ENCODE measurements at places on chromosomes 4 and X.
A peak's percentile ranks its signal among the peaks of the same experiment; 100 is the strongest.

GRCh38 chr4:83025563-83025962 is 9.4 kb upstream of the COPS4 start:
- no peak for DNase-seq

- DNase-seq, result no peak
Observed at GRCh38 chrX:150719621-150720020, 26.4 kb downstream of the MTMR1 start.

- DNase-seq, result no peak
Observed at GRCh38 chr4:48432017-48432416, 51.1 kb upstream of the SLC10A4 start.

DNA sequence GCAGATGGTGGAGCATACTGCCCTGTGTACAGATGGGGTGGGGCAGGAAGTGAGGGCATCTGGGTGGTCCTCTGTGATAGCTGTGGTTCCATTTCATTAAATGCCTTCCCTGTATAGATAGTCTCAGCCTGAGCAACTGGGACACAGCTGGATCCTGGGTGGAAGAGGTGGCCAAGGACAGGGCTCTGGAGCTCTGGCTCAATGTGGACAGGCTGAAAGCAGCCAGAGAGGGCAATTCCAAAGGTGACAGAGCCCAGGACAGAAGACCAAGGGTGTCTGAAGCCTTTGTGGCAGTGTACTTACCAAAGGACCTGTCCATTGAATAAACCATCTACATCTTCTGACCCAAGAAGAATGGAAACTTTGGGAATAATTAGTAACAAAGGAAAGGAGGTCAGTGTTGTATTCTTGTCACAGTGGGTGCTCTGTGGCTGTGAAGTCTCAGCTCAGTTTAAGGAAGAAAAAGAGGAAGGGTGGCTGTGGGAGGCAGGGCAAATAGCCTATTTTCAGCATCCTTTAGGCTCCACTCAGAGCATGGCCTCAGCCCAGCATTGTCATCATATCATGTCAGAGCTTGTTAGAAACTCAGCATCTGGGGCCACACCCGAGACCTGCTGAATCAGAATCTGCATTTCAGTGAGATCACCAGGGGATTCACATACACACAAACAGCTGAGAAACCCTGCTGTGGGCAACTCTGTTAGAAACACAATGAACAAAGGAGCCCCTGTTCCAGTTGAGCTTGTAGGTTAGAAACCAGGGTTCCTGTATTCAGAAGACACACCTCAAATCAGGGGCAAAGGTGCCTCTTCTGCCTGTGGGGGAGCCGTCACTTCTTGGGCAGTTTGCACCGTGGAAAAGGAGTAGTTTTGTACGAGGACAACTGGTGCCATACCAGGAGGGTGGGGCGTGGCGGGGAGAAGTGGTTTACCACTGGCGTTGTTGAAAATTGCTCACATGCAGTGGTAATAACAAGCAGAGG is 168.6 kb downstream of the PTTG2 start:
- DNase-seq, result peak; percentile 51

GRCh38 chr4:81930506-81931238 is 443.1 kb downstream of the HNRNPD start:
- no peak for DNase-seq

- no peak for DNase-seq
Observed at GRCh38 chrX:46860557-46860956, 23.7 kb downstream of the RP2 start.

DNA sequence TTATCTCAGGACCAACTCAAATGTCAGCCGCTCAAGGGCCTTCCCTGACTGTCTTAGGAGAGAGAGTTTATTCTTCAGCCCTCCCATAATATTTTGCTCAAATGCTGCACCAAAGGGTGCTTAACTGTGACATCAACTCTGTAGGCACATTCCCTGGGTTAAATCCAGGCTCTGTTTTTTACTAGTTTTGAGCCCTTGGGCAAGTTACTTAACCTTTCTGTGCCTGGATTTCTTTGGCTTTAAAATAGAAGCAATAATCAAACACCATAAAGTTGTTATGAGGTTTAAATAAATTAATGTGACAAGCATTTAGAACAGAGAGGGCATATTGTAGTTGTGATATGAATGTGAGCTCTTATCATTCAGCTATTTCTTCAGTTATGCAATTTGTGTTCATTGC is 54.2 kb upstream of the LIMCH1 start:
- no peak for DNase-seq

DNA sequence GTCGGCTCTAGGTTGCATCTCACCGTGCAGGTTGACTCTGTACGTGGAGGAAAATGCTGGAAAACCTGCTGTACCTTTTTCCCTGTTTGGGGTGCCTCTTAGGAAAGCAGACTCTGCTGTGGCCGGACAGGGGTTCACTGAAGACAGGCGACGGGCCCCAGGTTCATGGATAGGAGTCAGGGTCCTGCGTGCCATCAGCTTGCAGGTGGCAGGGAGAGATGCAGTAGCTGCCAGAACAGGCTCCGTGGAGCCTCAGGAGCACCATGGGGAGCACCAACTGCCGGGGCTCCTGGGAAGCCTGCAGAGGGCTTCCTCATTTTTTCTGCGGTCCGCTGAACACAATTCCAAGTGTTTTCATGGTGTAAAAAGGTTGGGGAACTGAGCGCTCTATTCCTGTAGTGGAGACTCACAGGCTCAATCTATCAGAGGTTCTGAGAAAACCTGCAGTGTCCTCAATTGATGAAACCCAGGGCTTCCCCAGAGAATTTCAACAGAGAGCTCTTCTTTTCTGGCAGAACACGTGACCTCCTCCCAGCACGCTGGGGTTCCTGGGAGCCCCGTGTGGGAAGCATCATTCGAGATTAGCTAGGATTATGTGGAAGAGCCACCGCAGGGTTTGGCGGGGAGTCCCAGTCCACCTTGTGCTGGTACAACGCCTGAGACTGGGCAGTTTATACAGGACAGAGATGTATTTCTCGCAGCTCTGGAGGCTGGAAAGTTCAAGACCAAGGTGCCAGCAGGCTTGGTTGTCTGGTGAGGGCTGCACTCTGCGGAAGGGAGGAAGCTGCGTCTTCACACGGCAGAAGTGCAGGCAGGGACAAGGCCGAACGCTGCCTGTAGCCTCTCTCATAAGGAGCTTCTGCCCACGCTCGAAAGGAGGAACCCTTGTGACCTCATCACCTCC is 1.6 kb downstream of the HTRA3 start:
- no peak for DNase-seq

DNA sequence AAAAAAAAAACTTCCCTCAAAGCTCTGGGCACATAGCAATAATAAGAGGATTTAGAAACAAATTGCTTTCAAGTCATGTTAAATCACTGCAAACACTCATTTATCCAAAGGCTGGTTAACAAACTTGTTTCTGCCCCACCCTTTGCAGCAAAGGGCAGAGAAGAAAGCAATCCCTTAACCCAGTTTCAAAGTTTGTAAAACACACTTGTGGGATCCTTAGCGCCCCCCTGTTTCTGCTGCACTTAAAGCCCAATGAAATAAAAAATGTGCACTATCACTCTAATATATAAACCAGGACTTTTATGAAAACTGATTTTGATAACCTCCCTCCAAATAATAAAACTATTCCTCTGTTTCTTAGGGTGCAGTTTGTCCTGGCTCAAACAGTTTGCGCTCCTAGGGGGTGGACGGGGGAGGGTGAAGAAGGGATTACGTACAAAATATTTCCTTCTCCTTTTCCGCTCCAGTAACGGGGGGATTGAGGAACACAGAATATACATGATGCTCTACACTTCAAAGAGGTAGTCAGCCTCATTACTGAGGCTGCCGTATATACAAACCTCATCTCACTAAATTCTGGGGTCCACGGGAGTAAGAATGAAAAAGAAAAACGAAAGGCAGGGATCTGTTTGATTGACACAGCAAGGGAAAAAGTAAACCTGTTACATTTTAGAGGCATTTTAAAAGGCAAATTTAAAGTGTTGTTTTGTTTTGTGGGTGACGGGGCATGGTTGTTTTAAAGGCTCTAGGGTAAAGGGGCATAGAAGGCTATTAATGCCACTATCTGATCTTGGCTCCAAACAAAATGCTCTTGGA is 3.1 kb upstream of the PCDH10 start:
- no peak for DNase-seq

DNA sequence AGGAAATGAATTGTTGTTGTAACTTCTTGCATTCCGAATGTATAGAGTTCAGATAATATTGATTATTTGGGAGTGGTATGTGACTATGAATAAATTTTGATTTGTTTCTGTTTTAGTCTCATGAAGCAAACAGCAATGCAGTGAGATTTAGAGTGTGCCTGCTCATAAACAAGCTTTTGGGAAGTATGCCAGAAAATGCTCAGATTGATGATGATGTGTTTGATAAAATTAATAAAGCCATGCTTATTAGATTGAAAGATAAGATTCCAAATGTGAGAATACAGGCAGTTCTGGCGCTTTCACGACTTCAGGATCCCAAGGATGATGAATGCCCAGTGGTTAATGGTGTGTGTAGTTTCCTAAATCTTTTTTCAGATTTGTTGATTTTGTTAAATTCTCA is 2.0 kb downstream of the NCAPG start:
- no peak for DNase-seq

DNA sequence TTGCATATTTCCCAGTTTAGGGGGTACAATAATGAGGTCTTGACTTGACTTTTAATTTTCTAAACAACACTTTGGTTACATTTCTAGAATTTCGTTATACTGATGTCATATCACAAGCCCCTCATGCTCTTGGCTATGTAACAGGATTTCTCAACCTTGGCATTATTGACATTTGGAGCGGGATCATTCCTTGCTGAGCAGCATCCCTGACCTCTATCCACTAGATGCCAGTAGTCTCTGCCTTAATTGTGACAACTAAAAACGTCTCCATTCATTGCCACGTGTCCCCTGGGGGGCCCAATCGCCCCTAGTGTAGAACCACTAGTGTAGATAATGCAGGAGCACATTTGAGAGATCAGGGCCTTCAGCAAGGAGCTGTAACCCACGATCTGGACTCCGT is 234.2 kb upstream of the MID1 start:
- no peak for DNase-seq

DNA sequence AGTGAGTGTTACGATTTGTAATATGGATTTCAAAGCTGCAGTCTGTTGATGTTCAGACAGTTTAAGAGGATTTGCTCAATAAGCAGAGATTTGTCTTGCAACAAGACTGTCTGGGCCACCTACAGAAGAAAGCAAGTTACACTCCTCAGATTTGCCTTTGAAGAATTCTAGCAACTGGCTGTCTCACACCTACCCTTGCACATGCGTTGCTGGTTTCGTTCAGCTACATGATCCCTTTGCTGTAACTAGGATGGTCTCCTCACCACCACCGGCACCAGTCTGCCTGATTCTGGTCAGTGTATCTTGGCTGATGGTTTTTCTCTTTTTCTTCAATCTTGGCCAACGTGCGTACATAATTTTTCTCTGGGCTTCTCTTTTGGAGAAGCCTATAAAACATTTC is 172.7 kb upstream of the LCORL start:
- DNase-seq, result no peak

- no peak for DNase-seq
Observed at GRCh38 chr4:172709376-172709775, 459.2 kb upstream of the GALNT7 start.

Data from activated CD4-positive, alpha-beta T cell treated with anti-CD3 and anti-CD28 coated beads, Interleukin-2, amount 50 U/mL, for 24 hours (primary cell).